ENCODE measurements at places on chromosomes 2 and 18.

DNA sequence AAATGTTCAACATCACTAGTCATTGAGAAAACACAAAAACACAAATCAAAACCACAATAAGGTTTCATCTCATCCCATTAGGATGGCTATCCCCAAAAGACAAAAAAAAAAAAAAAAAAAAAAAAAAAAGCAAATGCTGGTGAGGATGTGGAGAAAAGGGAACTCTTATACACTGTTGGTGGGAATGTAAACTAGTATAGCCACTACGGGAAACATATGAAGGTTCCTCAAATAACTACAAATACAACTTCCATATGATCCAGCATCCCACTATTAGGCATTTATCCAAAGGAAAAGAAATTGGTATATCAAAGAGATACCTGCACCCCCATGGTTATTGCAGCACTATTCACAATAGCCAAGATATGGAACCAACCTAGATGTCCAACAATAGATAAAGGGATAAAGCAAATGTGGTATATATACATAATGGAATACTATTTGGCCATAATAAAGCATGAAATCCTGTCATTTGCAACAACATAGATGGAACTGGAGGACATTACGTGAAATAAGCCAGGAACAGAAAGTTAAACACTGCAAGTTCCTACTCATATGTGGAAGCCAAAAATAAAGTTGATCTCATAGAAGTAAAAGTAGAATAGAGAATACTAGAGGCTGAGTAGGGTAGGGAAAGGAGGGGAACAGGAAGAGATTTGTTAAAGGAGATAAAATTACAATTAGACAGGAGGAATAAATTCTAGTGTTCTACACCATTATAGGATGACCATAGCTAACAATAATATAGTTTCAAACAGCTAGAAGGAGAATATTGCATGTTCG, 8.4 kb downstream of the POLR1A start:
- DNase-seq = no peak

DNA sequence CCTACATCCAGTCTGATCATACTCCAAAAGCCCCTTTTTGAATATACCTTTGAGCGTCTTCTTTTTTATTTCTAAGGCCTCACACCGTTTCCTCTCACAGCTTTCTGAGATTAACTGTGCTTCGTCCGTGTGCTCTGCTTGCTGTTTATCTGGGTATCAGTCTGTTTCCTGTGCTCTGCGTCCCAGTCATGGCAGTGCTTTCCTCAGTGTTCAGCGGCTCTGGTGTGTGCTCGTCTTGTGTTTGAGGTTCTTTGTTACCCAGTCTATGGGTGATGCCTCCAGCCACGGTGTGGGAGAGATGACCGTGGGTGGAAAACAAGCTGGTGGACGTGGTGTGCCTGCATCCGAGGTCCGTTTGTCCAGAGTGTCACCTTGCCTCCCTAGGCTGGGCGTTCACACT, 33.6 kb upstream of the BIN1 start:
- no peak for DNase-seq

GRCh38 chr2:239756031-239756789, 268.9 kb downstream of the NDUFA10 start:
- DNase-seq = no peak

DNA sequence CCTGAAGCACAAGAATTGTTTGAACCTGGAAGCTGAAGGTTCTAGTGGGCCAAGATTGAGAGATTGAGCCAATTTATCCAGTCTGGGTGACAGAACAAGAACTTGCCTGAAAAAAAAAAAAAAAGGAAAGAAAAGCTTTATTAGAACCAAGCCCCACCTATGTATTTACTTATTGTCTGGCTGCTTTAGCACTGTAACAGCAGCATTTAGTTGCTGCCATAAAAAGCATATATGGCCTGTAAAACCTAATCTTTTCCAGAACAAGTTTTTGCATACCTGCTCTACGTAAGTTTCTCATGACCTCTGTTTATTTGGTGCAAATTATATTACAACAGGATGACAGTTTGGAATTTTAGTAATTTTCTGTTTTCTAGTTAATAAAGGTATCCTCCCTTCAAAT, 1565.6 kb upstream of the LRRTM1 start:
- no peak for DNase-seq

DNA sequence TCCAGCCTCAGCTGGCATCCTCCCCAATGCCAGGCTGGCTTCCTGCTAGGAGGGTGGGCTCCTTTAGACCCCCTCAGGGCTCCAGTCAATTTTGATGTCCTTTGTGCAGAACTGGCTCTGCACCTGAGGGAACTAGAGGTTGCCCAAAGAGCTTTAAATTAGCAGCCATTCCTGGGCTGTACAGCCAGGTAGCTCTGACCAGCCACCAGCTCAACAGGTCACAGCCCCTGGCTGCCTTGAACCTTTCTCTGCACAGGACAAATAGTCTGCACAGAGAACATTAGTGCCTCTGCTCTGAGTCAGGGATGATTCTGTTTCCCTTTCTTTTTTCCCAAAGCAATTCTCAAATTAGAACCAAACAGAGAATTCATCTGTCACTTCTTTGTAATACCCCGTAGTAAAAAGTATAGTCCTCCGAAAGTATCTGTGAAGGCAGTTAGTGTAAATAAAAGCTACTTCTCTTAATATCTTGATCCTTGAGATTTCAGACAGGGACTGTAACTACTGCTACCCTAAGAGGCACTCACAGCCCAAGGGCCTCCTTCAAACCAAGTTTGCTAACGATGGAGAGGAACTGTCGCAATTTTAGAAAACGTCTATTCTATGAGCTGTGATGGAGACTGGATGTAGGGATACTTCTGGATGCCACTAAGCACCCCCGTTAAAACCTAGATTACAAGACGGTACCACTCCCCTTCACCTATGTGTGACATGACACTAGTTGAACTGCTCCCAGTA, 3.0 kb downstream of the TTC32 start:
- DNase-seq = no peak

- DNase-seq = no peak
Observed at GRCh38 chr2:172976116-172976515, 99.5 kb upstream of the MAP3K20 start.

DNA sequence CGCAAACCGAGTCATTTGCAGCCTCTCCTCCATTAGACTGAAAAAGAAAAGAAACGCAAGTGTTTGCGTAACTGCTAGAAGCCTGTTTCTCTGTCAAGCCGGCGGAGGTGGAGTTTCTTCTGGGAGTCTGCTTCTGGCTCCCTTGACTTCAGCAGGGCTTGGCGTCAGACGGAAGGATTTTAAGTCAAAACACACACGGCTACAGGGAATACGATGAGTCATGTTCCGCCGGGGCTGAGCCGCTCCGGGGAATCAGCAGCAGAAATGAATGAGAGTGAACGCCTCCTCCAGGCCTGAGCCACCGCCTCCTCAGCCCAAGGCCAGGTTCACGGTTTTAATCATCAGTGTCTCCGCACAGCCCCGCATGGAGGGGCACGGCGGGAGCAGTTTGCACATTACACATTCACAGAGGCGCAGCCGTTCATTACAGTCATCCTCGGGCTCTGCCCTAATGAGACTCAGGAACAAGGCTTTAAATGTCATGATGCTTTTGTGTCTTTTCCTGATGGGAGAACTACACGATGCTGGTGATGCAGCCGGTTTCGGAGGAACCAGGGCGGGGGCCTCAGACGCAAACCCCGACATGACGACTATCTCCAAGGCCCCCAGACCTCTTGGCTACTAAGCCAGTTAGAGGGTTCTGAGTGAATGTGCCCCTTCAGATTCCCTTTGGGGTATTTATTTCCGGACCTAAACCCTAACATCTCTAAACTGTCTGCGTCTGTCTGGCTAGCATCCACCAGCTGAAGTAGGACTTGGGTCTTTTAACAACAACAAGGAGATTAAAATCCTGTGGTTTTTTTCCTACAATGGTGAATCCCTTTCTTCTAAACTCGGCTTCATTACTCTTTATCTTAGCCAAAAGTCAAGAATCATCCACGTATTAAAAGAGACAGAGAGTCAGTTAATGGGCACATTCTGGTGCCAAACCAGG, 11.1 kb upstream of the SCG2 start:
- peak; percentile 93 for DNase-seq
